ENCODE measurements at places on chromosomes 13 and 19. TPM values are rescaled to one million over a fixed set of nuclear protein-coding genes. Genes with fewer than 3 reads are reported as not detected.

DNA sequence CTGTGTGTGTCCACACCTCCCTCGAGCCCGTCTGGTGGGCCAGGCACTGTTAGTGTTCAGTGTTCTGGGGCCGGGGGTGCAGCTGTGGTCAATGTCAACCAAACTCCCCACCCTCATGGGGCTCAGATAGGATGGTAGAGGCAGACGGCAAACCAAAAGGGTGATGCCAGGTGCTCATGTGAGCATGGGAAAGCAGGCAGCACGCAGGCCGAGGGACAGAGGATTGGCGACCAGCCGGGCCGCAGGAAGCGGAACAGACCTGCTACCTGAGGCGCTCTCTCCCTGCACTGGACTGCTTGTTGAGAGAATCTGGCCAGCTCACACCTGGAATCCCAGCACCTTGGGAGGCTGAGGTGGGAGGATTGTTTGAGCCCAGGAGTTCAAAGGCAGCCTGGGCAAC, 29.1 kb downstream of the DHX34 start:
- peak; percentile 28 for DNase-seq

GRCh38 chr13:40348096-40348679, 318.3 kb downstream of the FOXO1 start:
- DNase-seq, result no peak

GRCh38 chr19:44577566-44577874, 35.8 kb upstream of the IGSF23 start:
- no peak for DNase-seq

DNA sequence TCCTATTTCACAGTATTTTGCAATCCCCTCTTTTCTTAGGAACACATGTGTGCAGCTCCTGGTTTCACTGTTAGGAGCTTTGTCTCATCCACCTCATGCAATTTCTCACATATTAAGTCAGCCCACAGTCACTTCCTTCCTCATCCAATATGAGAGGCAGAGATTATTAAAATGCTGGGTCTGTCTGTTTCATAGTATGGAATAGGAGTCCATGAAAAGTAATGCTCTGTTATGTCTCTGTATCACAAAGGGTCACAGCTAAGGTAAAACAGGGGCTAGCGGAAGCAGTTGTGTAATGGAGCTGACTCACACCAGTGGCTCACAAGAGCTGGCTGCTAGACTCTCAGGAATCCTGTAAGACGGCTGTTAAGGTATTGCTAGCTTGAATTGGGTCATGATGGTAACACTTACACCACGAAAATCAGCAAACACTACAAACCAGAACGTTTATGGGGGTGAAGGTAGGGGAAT, 216.5 kb downstream of the EFNB2 start:
- peak; percentile 13 for DNase-seq

GRCh38 chr13:42112864-42113263, 64.4 kb downstream of the DGKH start:
- DNase-seq, result no peak

GRCh38 chr13:97431171-97431764, 2.7 kb upstream of the RAP2A start:
- no peak for DNase-seq

- peak; percentile 13 for DNase-seq
Measured at GRCh38 chr13:91133941-91134802, 213.3 kb upstream of the MIR17HG start.

GRCh38 chr13:75554464-75554863, 4.9 kb downstream of the UCHL3 start:
- DNase-seq, result no peak

DNA sequence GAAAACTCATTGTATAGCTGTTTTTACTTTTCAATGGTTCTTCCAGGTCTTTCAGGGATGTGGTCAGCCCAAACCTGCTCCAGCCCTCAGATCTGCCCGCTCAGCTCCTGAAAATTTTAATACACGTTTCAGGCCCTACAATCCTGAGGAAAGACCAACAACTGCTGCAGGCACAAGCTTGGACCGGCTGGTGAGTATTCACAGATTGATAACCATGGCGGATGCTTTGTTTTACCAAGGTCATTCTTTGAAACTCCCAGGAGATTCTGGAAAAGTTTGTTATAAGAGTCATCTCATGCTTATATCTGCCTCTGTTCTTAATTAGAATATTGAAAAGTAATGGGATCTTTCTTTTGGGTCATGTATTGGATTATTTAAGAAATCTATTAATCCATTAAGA, 173.5 kb downstream of the DCT start:
- no peak for DNase-seq

DNA sequence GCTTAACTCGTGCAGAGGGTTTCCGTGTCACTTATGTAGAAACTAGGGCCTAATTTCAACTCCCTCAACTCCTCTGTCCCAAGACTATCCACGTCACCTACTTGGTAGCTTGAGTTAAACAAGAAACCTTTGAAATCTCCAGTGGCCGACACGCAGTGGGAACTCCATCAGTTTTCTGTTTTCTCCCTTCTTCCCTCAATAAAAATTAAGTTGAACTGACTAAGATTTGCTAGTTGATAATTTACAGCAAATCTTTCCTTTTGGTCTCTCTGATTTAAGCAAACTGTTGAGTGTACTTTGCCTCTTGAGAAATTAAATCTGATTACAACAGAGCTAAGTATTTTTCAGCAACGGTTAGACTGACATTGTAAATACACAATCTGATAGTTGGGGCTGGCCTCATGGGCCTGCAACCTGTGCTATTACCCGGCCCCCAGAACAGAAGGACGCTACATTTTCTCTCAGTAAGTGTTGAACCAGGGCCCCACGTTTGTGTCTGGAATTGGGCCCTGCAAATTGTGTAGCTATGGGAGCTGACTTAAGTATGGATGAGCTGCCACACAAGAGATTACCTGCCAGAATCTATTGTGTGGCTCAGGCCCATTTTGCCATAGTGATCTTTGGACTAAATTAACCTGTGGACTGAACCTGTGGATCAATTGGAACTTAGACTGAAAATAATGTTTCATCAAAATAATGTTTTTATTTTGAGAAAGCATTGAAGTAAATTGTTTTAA, 708 bp upstream of the ESD start:
- no peak for DNase-seq

- no peak for DNase-seq
Measured at GRCh38 chr13:90872491-90873025, 474.9 kb upstream of the MIR17HG start.

DNA sequence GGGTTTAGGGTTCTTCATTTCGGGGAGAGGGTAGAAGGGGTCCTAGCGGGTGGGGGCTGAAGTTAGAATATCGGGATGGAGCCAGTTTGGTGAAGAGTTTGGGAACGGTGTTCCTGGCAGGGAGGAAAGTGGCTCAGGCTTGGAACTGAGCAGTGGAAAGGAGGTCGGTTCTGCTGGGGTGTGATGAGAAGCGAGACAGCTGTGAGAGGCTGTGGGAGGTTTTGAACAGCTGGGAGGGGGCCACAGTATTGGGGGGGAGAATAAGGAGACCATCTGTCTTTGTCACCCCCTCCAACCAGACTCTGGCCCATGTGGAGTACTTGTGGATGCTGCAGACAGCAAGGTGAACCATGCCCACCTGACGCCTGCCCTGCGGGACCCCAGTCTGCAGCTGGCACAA, 1.0 kb upstream of the TM6SF2 start:
- peak; percentile 38 for DNase-seq

DNA sequence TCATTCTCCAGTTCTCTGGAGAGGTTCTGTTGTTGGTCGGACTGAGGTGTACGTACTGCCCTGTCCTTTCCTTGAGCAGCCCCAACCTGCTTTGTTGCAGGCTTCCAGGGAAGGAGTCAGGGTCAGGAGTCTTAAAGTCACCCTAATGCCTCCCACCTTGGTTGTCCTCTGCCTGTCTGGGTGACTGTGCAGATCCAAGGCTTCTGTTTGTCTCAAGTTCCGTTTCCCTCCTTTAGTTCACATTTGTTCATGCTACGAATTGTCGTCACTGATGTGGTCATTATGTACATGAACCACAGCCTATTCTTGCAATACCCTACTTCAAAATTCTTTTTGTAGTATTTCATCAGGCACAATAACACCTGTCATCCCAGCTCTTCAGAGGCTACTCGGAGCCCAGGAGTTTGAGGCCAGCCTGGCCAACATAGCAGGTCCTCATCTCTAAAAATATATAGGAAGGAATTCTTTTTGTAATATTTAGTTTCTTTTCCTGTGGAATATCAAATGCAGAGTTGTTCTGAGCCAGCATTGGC, 7.4 kb downstream of the ZNF586 start:
- no peak for DNase-seq

DNA sequence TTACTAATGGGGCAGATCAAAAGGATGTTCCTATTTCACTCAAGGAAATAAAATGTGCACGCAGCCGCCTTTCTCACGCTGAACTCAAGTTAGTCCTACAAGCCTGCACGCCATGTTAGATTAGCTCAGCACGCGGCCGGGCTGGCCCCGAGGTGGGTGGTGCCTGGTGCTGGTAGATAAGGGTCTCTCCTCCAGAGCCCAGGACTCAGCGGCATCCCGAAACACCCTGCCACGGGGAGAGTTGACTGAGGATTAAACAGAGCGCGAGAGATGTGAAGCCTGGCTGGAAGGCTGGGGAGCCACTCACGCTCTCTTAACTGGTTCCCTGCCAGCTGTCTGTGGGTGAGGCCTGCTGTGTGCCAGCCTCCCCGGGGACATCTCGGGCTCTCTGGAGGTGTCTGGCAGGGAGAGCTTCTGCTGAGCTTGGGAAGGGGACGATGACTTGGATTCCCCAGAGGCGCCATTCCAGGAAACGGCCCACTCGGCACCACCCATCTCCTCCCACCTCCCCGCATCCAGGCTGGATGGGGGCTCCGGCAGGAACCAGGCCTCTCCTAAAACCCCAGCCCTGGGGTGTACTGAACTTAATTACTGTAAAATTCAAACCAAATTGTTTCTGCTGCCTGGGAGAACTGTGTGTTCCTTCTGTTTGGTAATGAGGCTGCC, 122.2 kb downstream of the KDM4B start:
- no peak for DNase-seq

- DNase-seq, result no peak
Measured at GRCh38 chr19:42095142-42095813, 19.3 kb downstream of the ZNF574 start.

GRCh38 chr13:46639033-46639981, 86.3 kb downstream of the LRCH1 start:
- DNase-seq, result no peak

DNA sequence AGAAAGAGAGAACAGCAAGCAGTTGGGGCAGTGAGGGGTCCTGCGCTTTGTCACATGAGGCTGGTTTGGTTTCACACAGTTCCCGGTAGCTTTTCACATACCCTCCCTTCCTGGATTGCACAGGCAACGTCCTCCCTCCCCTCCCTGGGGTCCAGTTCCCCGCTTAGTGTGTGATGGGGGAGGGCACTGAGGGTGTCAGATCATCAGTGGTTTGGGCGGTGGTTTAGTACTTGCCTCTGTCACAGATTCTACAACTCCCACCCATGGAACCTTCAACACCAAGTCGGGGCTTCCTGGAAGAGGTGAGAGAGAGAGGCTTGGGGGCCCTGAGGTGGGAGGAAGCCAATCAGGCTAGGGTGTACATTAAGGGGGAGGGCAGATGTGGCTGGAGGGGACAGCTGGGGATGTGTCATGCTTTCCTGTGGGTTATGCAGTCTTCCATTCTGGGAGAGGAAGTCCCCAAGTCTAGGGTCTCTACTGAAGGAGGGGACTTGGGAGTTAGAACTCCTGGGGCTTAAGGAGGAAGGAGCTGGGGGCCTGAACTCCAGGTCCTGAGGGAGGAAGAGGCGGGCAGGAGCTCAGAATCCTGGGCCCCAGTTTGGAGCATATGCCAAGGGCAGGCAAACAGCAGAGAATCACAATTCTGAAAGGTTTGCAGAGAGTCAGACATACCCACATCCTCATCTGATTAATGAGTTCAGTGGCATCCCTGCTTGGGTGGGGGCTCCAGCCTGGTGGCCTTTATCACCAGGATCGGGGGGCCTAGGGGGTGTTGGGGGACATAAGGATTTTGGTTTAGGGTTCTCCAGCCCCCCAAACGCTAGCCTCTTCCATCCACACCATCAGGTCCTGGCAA, at the start of gene NKG7:
Gene NKG7 (minus strand): TSS at position 6 of the 856 bp plus-strand sequence. CDS start 119 bp downstream, outside the sequence.
- DNase-seq, result no peak

DNA sequence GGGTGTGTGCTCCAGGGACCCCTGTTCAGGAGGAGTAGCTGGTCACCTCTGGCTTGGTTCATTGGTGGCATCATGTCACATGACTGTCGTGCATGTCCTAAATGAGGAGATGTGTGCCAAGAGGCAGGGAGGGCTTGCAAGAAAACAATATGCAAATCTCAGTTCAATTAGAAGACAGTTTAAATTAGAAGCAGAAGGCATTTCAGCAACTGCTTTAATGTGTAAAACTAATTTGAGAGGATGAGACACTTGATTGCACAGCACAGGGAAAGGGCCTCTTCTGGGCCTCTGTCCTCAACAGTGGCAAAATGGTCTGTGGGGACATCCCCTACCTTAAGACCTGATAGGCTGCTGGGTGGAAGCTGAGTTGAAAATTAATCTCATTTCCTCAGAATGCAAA, 54.6 kb downstream of the SPATA13 start:
- no peak for DNase-seq

DNA sequence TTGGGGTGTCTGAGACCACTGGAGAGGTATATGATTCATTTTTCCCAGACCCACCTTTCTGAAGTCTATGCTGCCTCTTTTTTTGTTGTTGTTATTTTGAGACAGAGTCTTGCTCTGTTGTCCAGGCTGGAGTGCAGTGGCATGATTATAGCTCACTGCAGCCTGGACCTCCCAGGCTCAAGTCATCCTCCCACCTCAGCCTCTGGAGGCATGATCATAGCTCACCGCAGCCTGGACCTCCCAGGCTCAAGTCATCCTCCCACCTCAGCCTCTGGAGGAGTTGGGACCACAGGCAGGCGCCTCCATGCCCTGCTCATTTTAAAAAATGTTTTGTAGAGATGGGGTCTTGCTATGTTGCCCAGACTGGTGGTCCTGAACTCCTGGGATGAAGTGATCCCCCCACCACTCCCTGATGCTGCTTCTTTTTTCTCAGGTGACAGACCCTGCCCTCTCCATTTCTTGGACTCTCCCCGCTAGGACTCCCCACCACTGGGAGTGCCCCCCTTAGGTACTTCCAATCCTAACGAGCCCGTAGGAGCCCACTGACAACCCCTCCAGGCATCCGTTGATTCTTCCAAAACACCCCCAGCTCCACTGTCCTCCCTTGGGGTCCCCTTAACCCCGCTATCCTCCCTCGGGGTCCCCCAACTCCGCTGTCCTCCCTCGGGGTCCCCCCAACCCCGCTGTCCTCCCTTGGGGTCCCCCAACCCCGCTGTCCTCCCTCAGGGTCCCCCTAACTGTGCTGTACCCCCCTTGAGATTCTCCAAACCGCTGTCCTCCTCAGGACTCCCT, 45.4 kb downstream of the ARHGEF18 start:
- no peak for DNase-seq

- peak; percentile 45 for DNase-seq
Measured at GRCh38 chr19:13996928-13997630, 9.0 kb downstream of the RFX1 start.

GRCh38 chr19:34365463-34366401, 736 bp downstream of the GPI start:
- DNase-seq, result peak; percentile 75

GRCh38 chr13:40345654-40346372, 320.6 kb downstream of the FOXO1 start:
- DNase-seq, result peak; percentile 37

KLK13 gene
- total RNA-seq, result 2.0 TPM

URAD gene
- total RNA-seq, result not detected

LMTK3 gene
- total RNA-seq, result 3.0 TPM

ZNF681 gene
- total RNA-seq, result 10.3 TPM

PRKD2 gene
- total RNA-seq, result 29.5 TPM

EMP3 gene
- 57.5 TPM for total RNA-seq

FCAR gene
- total RNA-seq, result not detected

PSG7 gene
- total RNA-seq, result not detected
